ENCODE measurements at places on chromosomes 12 and 14. TPM values are rescaled to one million over a fixed set of nuclear protein-coding genes. Genes with fewer than 3 reads are reported as not detected.

GRCh38 chr14:22846811-22847307 lies 10.5 kb downstream of the MMP14 start:
- no peak for DNase-seq

- DNase-seq = no peak
These were observed 449.4 kb upstream of the OR4E1 start for GRCh38 chr14:22122829-22123560.

GRCh38 chr14:57533214-57533613 lies 39.6 kb upstream of the CCDC198 start:
- peak; percentile 65 for DNase-seq

DNA sequence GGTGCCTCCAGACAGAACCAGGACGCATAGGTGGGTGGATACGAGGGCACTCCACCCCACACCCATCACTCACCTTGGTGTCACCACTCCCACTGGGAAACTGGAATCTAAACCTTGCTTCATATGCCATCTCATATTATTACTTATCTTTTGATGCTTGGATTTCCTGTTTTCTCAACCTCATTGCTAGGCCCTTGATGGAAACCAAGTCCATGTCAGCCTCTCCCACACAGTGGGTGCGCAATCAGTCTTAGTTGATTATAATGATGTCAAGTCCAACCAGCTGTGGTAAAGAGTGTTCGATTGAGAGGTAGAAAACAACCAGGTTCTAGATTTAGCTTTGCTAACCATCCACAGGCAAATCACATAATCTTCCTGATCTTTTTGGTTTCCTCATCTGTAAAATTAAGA lies 584 bp upstream of the DDHD1 start:
- no peak for DNase-seq

GRCh38 chr14:84643446-84643845 lies 886.5 kb upstream of the FLRT2 start:
- DNase-seq = no peak

DNA sequence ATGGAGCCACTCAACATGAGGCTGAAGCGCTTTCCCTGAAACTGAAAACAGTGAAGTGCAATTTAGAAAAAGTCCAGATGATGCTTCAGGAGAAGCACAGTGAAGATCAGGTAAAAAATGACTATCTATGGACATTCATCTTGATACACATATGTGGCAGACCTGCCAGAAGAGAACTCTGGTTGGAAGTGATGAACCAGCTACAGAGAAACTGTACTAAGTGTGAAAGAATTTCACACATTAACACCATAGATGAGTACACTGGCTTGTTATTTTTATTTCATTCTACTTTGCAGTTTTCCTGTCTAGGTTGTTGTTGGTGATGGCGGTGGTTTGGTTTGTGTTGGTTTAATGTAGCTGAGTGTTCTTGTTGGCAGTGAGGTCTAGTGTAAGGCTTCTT lies 174.7 kb downstream of the ESR2 start:
- no peak for DNase-seq

DNA sequence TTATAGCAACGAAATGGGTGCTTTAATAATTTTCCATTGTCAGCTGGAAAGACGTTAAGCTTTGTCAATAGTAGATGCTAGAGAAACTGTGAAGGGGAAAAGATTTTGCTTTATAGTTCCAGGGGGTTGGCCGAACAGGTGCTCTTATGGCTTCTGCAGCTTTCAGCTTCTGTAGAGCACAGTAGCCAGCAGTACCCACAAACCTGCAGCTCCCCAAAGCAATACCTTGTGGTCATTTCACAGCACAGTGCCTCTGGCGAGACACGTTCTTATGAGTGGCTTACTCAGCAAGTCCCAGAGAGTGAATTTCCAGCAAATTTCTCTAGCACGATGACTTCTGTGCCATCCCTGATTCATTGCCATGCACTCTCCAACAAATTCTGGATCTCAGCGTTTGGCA lies 416.3 kb upstream of the ATP2B1 start:
- DNase-seq = no peak

GRCh38 chr12:81588235-81589008 lies 170.7 kb downstream of the PPFIA2 start:
- no peak for DNase-seq

GRCh38 chr12:74489543-74489942 lies 48.1 kb upstream of the ATXN7L3B start:
- DNase-seq = no peak

GRCh38 chr12:76560086-76560491 lies 518 bp upstream of the OSBPL8 start:
- no peak for DNase-seq

GRCh38 chr14:102544046-102544746 lies 34.6 kb upstream of the ANKRD9 start:
- DNase-seq = no peak

DNA sequence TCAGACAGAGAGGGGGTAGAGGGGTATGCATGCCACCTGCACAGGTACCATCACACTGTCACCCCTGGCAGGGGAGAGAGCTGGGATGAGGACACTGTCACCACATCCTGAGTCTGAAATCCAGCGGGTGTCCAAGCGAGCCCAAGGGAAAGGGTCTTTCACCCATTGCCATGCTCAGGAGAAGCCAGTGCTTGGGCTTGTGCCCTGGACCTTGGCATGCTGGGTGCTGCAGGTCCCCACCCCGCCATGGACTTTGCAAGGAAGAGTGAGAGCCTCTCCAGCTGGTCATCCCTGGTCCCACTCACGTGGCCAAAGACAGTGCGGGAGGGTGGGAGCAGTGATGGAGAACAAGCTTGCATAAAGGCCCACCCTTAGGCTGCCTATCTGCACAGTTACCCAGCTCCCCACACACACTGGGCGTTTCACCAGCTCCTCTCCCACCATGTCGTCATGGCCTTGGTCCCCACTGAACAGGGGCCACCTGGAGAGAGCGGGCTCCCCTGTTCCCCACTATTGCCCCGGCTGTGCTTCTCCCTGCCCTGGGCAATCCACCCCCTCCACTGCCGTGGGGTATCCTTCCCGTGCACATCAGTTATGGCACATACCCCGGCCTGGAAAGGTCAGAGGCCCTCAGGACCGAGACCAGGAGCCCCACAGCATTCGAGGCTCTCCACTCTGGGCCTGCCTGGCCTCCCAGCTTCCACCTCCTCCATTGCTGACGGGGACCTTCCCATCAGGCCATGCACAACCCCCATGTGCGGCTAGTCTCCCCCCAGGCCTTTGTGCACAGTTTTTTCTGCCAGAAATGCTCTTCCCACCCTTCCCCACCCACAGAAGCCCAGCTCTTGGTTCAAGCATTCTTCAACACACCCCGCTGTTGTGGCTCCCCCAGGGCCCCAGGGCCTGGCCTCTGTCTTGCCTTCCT lies 58.6 kb upstream of the BCL11B start:
- no peak for DNase-seq

DNA sequence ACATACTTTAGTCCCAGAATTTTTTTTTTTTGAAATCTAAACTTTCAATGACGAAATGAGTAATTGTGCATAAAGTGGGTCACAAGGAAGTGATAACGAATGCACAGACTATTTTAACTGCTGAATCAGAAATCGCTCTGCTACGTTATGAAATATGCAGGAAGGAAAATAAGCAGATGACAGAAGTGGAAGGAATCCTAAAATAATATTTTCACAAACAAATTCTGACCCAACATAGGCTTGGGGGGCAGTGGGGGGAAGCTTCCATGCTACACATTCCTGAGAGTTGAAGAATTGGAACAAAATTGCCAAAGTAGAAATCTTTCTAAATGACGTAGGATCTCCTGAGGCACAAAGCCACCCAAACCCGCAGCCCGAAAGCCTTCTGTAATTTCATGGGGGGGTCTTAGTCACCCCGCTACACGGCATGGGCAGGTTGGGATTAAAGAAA lies 89.6 kb downstream of the ARF6 start:
- no peak for DNase-seq

DNA sequence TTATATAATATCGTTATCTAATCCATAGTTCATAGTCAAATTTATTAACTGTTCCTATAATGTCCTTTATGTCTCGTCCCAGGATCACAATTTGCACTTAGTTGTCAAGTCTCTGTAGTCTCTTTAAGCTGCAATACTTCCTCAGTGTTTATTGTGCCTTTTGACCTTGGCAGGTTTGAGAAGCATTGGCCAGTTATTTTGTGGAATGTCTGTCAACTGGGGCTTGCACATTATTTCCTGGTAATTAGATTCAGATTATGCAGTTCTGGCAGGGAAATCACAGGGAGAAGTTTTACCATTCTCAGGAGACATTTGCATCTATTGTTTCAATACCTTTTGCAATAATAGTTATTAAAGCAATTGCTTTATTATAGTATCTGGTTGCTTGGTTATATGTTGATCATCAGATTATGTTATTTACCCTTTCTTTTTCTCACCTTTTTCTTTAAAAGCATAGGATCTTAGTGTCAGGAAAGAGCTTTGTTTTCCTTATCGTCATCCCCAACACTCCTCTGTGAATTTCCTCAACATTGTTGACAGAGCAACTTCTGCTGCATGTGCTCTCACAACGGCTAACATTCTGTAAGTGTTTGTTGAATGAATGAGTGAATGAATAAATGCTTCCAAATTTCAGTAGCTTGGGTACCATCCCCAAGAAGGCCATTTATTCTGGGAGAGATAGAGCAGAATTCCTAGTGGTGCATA lies 3.7 kb upstream of the ART4 start:
- no peak for DNase-seq

- DNase-seq = peak; percentile 83
These were observed 895 bp upstream of the CCDC88C start for GRCh38 chr14:91418387-91419043.

DNA sequence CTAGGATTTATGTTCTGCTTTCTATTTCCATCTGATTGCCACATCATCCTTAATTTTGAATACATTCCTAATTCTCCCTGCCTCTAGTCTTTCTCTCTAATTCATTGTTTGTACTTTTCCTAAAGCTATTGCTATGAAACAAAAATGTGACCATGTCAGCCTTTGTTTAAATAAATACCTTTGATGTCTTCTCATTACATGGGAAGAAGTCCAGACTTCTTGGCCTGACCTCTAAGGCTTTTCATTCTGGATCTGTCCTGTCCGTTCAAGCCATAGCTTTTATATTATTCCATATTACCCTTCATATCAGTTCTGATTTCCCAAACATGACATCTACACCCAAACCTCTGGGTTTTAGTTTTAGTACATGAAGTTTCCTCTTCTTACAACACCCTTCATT lies 91.4 kb downstream of the CDK17 start:
- no peak for DNase-seq

DNA sequence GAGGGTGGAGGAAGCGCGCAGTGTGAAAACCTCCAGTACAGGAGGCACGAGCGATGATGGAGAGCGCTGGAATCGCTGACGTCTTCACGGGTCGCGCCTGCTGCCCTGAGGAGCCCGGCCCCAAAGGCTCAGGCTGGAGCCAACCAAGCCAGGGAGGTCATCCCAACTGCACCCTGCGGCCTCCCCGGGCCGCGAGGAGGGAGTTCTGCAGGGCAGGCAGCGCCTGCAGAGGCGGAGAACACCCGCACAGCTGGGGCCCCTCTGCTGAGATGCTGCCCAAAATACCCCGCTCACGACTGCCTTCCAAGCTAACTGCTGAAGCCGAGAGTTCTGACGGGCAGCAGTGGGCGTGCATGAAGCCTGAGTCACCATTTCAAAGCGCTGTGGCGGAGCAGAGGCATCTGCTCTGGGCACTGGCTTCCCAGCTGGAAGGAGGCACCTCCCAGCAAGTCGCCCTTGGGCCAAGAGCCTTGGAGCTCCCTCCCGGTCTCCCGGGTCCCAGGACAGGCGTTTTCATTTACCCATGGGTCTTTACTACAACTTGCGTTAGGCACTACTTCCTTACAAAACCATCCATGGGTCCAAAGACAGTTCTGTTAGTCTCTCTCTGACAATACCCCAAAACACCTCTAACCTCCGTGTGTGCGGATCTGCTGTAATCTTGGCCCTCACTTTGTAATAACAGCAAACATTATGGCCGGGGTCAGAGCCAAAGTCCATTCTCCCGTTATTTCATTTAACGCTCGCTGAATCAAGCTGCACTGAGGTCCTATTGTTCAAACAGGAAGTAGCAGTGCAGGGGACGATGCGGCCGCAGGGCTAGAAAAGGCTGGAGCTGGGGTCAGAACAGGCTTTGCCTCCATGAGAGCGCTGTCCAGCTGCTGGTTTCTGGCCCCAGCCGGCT lies 60.1 kb upstream of the RIMBP2 start:
- DNase-seq = peak; percentile 67

GRCh38 chr12:118959985-118960560 lies 21.3 kb upstream of the SRRM4 start:
- DNase-seq = no peak

DNA sequence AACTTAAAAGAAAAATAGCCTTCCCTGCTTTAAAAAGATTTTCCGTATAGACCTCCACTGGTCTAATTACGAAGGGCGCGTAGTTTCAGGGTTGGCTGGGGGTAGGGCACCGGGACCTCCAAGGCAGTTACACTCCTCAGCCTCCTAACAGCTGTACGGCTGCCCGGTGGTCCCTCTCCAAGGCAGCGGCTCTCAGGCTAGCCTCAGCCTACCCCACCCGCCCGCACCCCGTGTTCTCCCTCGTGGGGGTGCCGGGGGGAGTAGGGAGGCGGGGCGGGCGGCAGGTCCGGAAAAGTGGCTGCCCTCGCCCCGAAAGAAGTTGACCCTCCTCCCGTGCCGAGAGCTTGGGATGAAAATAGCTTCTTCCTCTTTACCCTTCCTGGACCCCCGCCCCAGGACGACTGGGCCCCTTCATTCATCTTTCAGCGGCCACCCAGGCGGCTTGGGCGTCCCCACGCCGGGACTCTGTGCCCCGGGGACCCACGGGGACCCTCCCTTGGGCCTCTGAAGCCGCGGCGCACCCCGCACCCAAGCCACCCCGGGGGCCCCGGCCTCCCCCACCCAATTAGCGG lies 991 bp upstream of the RCOR1 start:
- DNase-seq = peak; percentile 74

DNA sequence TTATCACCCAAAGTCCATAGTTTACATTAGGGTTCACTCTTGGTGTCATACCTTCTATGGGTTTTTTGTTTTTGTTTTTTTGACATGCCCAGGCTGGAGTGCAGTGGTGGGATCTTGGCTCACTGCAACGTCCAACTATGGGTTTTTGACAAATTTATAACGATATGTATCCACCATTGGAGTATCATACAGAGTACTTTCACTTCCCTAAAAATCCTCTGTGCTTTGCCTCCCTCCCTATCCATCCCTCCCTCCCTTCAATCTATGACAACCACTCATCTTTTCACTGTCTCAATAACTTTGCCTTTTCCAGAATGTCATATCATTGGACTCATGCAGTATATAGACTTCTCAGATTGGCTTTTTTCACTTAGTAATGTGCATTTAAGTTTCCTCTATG lies 139.0 kb upstream of the CCDC198 start:
- DNase-seq = no peak

DNA sequence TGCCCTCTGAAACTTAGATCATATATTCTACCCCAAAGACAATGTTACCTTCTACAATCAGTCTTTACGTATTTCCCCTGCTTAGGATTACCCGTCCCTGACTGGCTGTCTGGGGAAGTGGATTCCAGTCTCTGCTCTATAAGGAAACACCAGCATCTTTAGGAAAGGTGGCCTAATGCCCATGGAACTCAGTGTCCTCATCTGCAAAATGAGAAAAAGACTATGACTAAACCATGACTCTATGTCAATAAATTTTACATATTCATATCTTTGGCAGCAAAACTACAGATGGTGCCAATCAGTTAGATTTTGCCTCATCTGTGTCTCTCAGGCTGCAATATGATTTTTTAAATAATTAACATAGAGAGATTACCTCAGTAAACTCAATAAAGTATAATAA lies 133.8 kb downstream of the ITPR2 start:
- no peak for DNase-seq

RNASE7 gene
- 0.55 TPM for total RNA-seq

OAS3 gene
- 8.5 TPM for total RNA-seq

RNF212B gene
- 23.2 TPM for total RNA-seq

CISTR gene
- not detected for total RNA-seq

ANKLE2 gene
- total RNA-seq = 103 TPM

MYF5 gene
- total RNA-seq = not detected

ADAM20 gene
- total RNA-seq = 4.0 TPM

FAM161B gene
- 15.0 TPM for total RNA-seq

RDH11 gene
- 82.4 TPM for total RNA-seq

KRT72 gene
- 11.7 TPM for total RNA-seq
